ENCODE measurements at places on chromosomes 4 and X.

- DNase-seq = no peak
Measured at GRCh38 chrX:35728481-35728880, 69.7 kb upstream of the MAGEB16 start.

GRCh38 chr4:128525992-128526630 is 238.5 kb upstream of the PGRMC2 start:
- no peak for DNase-seq

DNA sequence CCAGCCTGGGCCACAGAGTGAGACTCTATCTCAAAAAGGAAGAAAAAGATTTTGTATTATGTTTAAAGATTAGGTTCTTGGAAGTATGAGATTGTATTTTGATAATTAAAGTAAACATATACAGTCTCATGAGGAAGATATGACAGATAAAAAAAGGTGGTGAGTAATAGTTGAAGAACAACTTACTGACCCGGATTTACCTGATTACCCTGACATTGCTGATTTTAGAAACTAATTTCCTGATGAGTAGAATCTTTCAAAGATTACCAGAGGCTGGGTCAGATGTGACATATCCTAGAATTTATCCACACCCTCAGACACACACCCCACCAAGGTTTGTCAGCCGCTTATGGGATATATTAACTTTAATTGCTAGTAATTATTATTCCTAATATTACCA is 9.5 kb downstream of the CDKL5 start:
- no peak for DNase-seq

DNA sequence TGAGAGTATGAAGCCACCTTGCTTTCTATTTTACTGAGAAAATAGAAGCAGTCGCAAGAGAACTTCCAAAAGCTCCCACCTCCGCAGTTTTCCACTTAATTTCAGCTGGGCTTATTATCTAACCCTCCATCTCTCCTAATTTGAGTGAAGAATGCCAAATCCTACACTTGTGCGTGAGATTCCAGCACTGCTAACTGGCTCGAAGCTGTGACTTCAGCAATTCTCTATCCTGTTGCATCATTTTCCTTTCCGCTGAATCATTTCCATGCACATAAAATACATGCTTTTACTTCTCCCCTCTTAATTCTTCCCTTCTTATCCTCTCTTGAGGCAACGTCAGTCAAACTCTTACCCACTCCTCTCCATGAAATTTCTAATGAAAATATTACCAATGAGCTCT is 189.5 kb downstream of the GASK1B start:
- no peak for DNase-seq

GRCh38 chrX:10010686-10011085 is 43.5 kb downstream of the CLDN34 start:
- DNase-seq = no peak

GRCh38 chrX:9873952-9874351 is 87.7 kb downstream of the SHROOM2 start:
- DNase-seq = no peak

DNA sequence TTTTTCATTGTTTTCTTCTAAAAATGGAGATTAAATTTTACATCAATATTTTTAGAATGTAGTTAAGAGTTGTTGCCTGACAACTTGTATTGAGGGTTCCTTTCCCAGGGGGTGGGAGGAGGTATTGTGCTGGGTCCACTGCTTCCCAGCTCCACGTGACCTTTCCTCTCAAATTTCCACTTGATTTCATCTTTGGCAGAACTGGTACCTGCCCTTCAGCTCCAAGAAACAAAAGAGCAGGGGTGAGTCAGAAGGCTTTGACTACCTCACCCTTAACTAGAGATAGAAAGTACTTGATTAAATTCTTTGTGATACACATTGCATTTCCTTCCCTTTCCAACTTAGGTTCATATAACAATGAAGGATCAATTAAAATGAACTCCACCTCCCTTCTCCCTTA is 19.7 kb downstream of the TRIM2 start:
- no peak for DNase-seq

Measured in brain microvascular endothelial cell (primary cell).